ENCODE measurements at places on chromosomes 5 and 9. TPM values are rescaled to one million over a fixed set of nuclear protein-coding genes. Genes with fewer than 3 reads are reported as not detected.

- DNase-seq = no peak
These were observed 7.9 kb downstream of the TMEM167A start for GRCh38 chr5:83069096-83069799.

The SPATA31C1 gene
- total RNA-seq = 0.17 TPM

- no peak for DNase-seq
These were observed 33.1 kb upstream of the SMARCA2 start for GRCh38 chr9:1982074-1982473.

DNA sequence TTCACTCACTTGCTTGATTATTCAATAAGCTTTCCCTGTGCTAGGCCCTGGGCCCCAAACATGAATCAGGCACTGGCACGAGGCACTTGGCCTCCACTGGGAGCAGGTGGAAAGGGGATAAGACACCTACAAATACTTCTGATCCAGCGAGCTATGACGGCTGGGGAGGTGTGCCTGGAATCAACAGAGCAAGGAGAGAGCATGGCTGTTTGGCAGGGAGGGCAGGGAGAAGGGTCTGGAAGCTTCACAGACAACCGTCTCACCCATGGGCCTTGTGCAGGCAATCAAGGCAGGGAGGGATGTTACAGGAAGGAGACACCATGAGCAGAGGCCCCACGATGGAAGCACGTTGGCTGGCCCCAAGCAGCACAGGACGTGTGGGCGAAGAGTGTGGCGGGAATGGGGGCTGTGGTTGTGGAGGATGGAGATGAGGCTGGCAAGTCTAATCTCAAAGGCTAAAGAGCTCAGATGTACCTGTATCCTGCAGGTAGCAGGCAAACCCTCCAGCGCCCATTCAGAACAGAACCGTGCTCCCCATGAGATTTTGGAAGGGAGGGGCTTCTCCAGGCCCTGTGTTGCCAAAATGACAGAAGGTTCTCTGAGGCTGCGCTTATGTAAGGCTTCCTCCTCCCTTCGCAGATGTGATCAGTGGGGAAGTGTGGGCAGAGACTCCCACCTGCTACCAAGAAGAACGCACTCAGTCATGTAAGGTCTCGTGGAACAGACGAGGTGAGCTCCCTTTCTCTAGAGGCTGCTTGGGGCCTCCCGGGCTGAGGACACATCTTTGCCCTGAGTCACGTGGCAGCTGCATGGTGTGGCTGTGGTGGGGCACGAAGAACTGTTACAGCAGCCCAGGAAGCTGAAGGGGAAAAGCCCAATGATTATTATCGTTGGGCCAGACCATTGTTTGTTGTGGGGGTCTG is 189.7 kb downstream of the DAB2IP start:
- no peak for DNase-seq
